ENCODE measurements at places on chromosomes 12 and 14. TPM values are rescaled to one million over a fixed set of nuclear protein-coding genes. Genes with fewer than 3 reads are reported as not detected.

DNA sequence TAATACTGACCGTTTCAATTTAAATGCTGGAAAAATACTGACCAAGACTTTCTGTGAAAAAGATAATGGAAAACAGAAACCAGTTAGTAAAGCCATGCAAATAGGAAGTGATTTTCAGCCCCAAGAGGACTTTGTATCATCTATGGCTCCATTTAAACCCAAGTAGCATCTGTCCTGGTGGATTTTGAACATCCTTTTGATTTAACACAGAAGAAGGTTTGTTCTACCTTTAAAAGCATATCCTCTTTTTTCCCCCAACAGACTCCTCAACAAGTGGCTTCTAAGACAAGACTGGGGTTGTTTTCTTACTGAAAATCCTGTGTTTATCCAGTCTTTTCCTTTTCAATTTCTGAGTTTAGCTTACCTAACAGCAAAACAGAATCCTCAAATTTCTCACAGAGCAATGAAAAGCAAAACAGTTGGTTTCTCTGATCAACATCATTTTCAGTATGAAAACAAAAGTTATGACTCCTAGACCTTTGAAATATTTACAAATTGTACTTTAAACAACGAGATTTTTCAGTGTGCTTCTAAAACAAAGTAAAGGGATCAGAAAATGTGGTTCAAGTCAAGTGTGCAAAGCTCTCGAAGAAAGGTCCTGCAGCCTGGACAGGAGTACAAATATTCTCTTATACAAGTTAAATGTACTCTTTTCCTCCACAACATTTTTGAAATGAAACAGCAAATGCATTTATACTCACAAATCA is 2.9 kb downstream of the PHLDA1 start:
- H3K4me1 ChIP-seq, result peaks cover 7% of the 10 kb centered on the region
- H3K27me3 ChIP-seq, result peaks cover 3% of the 10 kb centered on the region
- peak overlapping the region; percentile 87 for H3K4me3 ChIP-seq
- DNase-seq, result peak; percentile 58
- H3K27ac ChIP-seq, result peak overlapping the region; percentile 98

DNA sequence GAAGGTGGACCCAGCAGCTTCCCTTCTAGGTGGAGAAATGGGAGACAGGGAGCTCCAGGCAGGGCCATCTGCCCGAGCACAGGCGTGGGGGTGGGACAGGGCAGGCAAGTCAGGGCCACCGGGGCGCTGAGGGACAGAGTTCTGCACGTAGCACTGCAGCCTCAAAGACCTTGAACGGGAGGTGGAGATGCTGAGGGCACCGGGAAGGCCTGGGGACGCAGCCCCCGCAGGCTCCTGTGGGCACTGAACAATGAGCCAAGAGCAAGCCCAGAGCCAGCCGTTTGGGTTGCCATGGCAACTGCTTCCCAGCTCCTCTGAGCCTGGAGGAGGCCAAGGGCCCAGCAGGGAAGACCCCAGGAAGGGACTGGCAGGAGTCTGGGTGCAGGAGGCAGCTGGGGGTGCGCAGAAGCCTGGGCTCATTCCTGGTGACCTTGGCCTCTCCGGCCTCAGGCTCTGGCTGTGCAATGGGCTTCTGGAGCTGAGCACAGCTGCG is 3.4 kb downstream of the LBHD2 start:
- DNase-seq, result no peak
- H3K36me3 ChIP-seq, result no peaks in the 10 kb centered on the region
- peaks cover 47% of the 10 kb centered on the region for H3K27me3 ChIP-seq
- no peak overlapping the region for H3K4me3 ChIP-seq

The LRP1-AS gene
- 0.66 TPM for total RNA-seq

DNA sequence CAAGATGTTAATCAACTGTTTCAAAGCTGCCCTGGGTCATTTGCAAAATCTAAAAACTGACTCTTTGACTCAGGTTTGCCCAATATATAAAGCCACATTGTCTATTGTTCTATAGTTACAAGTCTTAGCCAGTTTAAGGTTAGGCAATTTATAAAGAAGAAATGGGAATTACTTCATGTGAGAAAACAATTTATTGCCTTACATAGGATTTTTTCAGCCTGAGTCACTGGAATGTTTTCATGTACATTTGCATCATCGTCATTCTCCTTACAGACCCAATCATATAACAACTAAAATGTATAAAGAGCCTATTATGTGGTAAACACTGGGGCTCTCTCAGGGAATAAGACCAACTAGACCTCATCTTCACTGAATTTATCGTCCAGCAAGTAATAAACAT is 100.3 kb upstream of the PLEKHG7 start:
- H3K27me3 ChIP-seq, result no peaks in the 10 kb centered on the region
- DNase-seq, result no peak

DNA sequence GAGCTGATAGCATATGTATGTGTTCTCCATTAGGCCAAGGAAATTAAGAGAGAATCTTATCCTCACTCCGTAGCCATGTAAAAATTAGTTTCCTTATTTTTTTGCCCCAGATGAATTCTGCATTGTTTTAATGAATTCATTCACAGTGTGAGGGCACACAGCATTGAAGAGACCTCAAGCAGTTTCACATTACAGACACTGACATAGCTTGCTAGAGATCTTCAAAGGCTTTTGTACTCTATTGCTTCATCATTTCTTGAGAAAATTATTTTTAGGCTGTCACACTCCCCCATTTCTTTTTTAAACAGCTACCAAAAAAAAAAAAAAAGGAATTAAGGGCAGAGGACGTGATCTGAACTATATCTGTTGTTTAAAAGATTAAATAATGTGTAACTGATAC is 251.1 kb downstream of the BCAT1 start:
- H3K36me3 ChIP-seq, result no peaks in the 10 kb centered on the region
- no peaks in the 10 kb centered on the region for H3K4me1 ChIP-seq
- no peaks in the 10 kb centered on the region for H3K27me3 ChIP-seq
- H3K27ac ChIP-seq, result no peak overlapping the region
- no peak overlapping the region for H3K4me3 ChIP-seq

All from muscle of leg (tissue), 16 donors.